ENCODE measurements at places on chromosomes 2 and 18.

- no peak for DNase-seq
Measured at GRCh38 chr2:38074058-38074763, 1.7 kb downstream of the CYP1B1 start.

DNA sequence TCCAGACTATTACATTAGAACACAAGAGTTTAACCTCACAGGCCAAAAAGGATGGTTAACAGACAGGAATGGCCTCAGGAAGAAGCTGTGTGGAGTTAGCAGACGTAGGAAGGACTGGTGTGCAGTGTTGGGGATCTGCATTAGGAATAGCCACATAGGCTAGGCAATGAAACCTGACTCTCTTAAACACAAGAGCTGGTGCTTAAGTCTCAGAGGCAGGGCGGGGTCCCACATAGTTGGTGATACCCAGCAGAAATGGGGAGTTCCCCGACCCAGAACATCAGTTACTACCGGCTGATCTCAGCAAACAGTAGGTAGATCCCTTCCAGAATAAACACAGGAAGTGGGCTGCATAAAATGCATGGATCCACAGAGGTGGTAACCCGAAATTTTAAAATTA lies 64.1 kb downstream of the CCDC93 start:
- DNase-seq = no peak

- no peak for DNase-seq
Measured at GRCh38 chr2:144412709-144413108, 107.2 kb downstream of the ZEB2 start.

- no peak for DNase-seq
Measured at GRCh38 chr2:120452131-120452530, 106.2 kb downstream of the INHBB start.

DNA sequence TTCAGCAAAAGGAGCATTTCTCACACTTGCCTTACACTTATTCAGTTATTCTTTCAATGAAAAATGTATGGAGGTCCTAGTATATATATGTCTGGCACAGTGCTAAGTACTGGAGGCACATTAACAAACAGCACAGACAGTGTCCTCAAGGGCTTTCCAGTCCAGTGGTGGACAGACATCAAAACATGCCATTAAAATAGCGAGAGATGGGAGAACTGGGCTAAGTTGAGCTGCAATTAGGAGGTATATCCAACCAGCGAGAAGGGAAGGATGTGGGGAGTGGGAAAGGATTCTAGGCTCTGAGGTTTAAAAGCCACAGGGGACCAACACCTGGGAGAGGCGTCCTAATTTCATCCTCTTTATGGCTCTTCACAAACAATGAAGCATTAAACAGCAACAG lies 127.5 kb upstream of the TTC39C start:
- peak; percentile 58 for DNase-seq

GRCh38 chr2:151637271-151637781 lies 97.0 kb downstream of the NEB start:
- no peak for DNase-seq

DNA sequence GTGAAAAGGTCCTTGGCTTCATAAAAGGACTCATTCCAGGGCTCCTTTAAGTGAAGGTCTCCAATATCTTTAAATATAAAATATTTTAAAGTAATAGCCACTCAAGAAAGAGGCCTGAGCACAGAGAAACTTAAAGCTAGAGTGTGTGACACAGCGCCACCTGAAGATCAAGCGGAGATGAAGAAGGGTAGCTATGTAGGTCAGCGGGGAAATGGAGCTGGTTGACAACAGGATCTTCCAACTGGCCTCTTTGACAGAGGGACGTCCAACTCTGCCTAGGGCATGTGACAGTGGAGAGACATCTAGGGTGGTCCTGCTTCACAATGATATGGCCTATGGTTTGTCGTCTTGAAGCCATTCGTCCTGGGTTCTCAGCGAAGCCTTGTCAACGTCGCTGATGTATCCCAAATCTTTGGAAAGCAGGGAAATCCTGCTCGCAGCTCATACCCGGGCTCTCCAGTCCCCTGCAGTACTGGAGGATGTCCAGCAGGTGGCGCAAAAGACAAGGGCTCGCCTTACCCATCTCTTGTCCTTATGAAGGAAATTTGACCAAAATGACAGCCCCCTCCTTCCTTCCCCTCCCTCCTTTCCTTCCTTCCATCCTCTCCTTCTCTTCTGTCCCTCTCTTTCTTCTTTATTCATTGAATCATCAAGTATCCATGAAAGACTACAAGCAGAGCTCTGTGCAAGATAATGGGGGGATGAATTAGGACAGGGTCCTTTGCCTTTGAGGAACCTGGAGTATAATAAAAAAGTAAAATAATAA lies 59.6 kb downstream of the LONRF2 start:
- peak; percentile 20 for DNase-seq
